Immature natural killer cell (primary cell): ENCODE measurements at places on chromosomes 1 and 21.

GRCh38 chr1:178644308-178645120, 80.5 kb upstream of the RALGPS2 start:
- DNase-seq = no peak
- no peak overlapping the region for H3K4me3 ChIP-seq
- no peaks in the 10 kb centered on the region for H3K27me3 ChIP-seq
- H3K36me3 ChIP-seq = no peaks in the 10 kb centered on the region

DNA sequence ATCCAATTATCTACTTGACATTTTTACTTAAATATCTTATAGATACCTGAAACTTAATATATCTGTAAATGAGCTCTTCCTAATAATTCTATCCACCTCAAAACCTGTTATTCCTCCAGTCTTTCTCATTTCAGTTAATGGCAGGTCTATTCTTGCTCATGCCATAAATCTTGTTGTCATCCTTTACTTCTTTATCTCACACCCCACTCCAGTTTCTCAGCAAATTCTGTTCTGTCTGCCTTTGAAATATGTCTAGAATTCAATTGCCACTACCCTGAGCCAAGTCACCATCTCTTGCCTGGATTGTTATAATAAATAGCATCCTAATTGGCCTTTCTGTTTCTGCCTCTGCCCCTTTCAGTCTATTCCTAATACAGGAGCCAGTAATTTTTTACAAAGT, 105.8 kb downstream of the MAN1A2 start:
- peaks cover 42% of the 10 kb centered on the region for H3K36me3 ChIP-seq
- no peak overlapping the region for H3K27ac ChIP-seq
- no peak for DNase-seq
- H3K4me1 ChIP-seq = no peaks in the 10 kb centered on the region
- H3K4me3 ChIP-seq = no peak overlapping the region
- no peaks in the 10 kb centered on the region for H3K27me3 ChIP-seq

- H3K4me3 ChIP-seq = no peak overlapping the region
- H3K27me3 ChIP-seq = no peaks in the 10 kb centered on the region
- no peak overlapping the region for H3K27ac ChIP-seq
- no peak for DNase-seq
Measured at GRCh38 chr21:45532826-45533360, 9.3 kb downstream of the SLC19A1 start.

DNA sequence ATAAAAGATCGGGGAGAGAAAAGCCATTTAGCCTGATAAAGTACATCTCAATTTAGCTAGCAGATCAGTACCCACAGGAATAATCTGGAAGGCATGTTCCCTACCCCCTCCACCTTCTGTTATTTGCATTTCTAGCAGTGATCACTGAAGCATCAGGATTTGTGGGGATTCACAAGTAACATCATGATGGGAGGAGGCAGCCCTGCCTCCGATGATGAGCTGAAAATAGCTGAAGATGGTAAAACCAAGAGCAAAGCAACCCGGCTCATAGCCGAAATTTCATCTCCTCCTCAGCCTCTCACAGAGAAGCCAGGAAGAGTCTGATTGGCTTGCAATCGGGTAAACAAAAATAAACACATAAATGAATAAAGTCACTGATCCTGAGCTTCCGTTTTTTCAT, 2.4 kb downstream of the CCSAP start:
- no peak for DNase-seq
- peaks cover 5% of the 10 kb centered on the region for H3K27me3 ChIP-seq
- no peaks in the 10 kb centered on the region for H3K36me3 ChIP-seq
- peaks cover 67% of the 10 kb centered on the region for H3K4me1 ChIP-seq
- H3K27ac ChIP-seq = no peak overlapping the region

DNA sequence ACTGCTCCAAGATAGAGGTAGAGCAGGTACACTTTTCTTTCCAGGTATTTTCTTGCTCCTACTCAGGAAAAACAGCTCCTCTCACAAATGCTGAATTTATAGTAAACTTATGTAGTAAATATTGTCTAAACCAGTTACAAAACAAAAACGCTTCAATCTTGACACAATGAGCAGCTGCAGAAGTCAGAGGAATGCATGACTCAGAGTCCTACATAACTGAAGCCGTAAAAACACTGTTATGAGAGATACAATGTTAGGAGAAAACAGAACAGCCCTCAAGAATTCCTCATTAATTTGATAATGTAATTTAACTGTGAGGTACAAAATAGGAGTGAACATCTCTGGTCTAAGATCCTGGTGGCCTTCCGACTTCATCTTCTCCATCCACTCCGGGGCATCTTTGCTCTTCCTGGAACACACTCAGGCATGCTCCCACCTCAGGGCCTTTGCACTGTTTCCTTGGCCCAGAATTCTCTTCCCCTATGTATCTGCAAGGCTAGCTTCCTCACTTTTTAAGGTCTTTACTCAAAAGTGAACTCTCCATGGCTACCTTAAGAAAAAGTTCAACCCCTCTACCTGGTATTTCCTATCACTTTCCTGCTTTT, 138.5 kb downstream of the SLC45A1 start:
- peaks cover under 1% of the 10 kb centered on the region for H3K4me1 ChIP-seq
- DNase-seq = no peak
- no peaks in the 10 kb centered on the region for H3K36me3 ChIP-seq
